Fibroblast of villous mesenchyme (primary cell): ENCODE measurements at places on chromosomes 6 and 20. TPM values are rescaled to one million over a fixed set of nuclear protein-coding genes. Genes with fewer than 3 reads are reported as not detected.

DNA sequence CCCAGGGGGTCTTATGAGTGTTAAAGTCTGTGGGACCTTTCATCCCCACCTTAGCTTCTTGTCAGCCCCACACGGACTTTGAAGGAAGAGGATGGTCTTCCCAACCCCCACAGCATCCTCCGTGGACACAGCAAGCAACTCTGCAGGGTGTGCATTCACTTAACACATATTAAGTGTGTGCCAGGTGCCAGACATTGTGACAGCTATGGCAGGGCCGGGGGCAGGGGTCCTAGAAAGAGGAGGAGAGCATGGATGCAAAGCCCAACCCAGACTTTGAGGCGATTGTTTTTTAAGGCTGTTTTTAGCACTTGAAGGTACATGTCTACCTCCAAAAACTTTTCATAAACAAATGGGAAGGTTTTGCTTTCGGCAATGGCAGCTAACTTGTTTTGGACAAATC, 121.6 kb upstream of the KCNG1 start:
- no peak for DNase-seq

- DNase-seq: no peak
Measured at GRCh38 chr20:13639150-13639497, 392 bp upstream of the TASP1 start.

- no peak for DNase-seq
Measured at GRCh38 chr6:66057034-66057433, 350.0 kb upstream of the EYS start.

- DNase-seq: peak; percentile 78
Measured at GRCh38 chr20:51930775-51931174, 128.5 kb upstream of the SALL4 start.

GRCh38 chr6:84835340-84835739, 70.9 kb upstream of the TBX18 start:
- DNase-seq: no peak

Gene C20orf204
- total RNA-seq: 0.43 and 0.97 TPM in 2 replicates

GRCh38 chr6:156057869-156058268, 602.2 kb upstream of the NOX3 start:
- peak; percentile 14 for DNase-seq

DNA sequence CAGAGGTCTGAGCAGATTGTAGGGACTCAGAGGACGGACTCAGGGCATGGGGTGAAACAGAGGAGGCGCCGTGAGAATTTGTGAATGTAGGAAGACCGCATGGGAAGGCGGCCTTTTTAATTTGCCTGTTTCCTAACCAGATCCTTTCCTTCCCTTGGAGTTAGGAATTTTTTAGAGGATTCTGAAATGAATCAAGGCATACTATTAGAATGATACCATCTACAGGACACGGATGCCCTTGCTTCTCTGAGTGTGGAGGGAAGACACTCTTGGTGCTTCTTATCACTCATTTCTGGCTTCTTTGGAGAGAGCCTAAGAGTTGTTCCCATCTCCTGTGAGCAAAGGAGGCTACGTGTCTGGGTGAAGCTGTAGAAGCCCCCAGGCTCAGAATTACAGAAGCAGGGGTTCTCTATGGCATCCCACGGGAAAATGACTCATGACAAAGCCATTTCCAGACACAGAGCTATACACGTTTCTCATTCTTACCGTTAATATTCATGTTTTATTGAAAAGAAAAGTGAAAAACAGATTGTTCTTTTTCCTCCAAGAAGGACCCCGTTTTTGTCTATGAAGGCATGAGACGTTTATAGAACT, 148.5 kb downstream of the EDN3 start:
- DNase-seq: no peak

- no peak for DNase-seq
Measured at GRCh38 chr6:166105341-166106075, 62.1 kb downstream of the TBXT start.

DNA sequence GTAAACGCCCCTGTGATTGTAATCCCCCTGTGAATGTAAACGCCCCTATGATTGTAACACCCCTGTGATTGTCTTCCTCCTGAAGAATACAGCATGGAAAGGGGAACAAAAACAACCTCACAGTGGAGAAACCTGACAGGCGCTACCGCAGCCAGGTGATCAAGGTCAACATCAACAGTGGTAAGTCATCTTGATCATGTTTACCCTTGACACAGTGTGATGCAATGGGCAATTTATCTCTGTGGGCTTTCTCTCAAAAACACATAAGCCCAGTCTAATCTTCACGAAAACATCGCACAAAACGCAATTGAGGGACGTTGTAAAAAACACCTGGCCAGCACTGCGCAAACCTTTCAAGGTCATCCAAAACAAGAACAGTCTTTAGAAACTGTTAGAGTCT, 277.2 kb downstream of the PRKN start:
- DNase-seq: no peak

Gene PPP1R3G
- 1.3 and 2.6 TPM in 2 replicates for total RNA-seq

Gene CRYBG1
- 8.1 and 15.5 TPM in 2 replicates for total RNA-seq

- no peak for DNase-seq
Measured at GRCh38 chr20:5397393-5397792, 80.6 kb upstream of the PROKR2 start.

Gene ASIP
- not detected in 2 replicates for total RNA-seq
